ENCODE measurements at places on chromosomes 13 and 19. TPM values are rescaled to one million over a fixed set of nuclear protein-coding genes. Genes with fewer than 3 reads are reported as not detected.

APOC4 gene
- total RNA-seq: not detected

CBY2 gene
- total RNA-seq: not detected

- no peaks in the 10 kb centered on the region for H3K27me3 ChIP-seq
- peaks cover 20% of the 10 kb centered on the region for H3K4me1 ChIP-seq
- H3K36me3 ChIP-seq: peaks cover 78% of the 10 kb centered on the region
- DNase-seq: no peak
- H3K27ac ChIP-seq: peak overlapping the region; percentile 16
Measured at GRCh38 chr19:18848878-18849661, 17.3 kb downstream of the UPF1 start.

DNA sequence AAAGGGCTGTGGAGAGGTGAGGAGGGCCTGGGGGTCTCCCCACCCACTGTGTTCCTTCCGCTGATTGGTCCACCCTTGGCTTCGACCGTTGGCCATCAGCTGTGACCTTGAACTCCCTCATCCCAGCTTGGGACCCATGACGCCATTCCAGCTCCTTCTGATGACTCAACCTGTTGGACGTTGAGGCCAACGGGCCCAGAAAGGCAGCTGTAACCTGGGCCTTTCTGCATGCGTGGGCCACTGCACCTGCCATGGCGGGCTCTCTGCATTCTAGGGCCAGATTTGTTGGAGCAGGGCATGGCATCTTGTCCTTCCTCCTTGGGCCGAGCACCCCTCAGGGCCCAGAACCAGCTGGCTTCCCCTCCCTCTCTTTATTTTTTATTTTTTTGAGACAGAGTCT is 30.2 kb downstream of the PEX11G start:
- no peaks in the 10 kb centered on the region for H3K4me1 ChIP-seq
- no peaks in the 10 kb centered on the region for H3K27me3 ChIP-seq
- H3K27ac ChIP-seq: no peak overlapping the region
- DNase-seq: no peak
- no peak overlapping the region for H3K4me3 ChIP-seq
- peaks cover 76% of the 10 kb centered on the region for H3K36me3 ChIP-seq

DNA sequence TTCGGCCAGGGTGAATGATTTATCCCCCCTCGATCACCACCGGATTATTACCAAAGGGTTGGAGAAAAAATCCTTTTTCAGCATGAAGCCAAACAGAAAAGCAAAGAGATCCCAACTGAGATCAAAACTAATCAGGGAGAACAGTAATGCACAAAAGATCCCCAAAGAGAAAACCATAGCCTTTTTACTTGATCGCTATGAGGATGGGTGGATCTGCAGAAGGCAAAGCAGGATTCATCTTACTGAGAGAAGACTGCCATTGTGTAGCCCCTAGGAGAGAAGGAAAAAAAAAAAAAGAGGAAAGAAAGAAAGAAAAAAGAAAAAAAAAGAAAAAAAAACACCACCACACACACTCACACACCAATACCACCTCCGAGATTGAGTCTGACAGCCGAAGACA is at the start of gene FGF14:
TSS of gene FGF14 (minus strand) at position 283 of the 400 bp plus-strand sequence.
- H3K36me3 ChIP-seq: no peaks in the 10 kb centered on the region
- no peak within 1 kb of the TSS for H3K27ac ChIP-seq
- H3K27me3 ChIP-seq: peaks cover 45% of the 10 kb centered on the region
- no peak for DNase-seq
- peak within 1 kb of the TSS; percentile 75 for H3K4me3 ChIP-seq

- no peak overlapping the region for H3K4me3 ChIP-seq
- H3K27ac ChIP-seq: no peak overlapping the region
- no peaks in the 10 kb centered on the region for H3K4me1 ChIP-seq
- H3K36me3 ChIP-seq: no peaks in the 10 kb centered on the region
- peak; percentile 4 for DNase-seq
Measured at GRCh38 chr13:27712421-27712820, 79.9 kb upstream of the GSX1 start.

DNA sequence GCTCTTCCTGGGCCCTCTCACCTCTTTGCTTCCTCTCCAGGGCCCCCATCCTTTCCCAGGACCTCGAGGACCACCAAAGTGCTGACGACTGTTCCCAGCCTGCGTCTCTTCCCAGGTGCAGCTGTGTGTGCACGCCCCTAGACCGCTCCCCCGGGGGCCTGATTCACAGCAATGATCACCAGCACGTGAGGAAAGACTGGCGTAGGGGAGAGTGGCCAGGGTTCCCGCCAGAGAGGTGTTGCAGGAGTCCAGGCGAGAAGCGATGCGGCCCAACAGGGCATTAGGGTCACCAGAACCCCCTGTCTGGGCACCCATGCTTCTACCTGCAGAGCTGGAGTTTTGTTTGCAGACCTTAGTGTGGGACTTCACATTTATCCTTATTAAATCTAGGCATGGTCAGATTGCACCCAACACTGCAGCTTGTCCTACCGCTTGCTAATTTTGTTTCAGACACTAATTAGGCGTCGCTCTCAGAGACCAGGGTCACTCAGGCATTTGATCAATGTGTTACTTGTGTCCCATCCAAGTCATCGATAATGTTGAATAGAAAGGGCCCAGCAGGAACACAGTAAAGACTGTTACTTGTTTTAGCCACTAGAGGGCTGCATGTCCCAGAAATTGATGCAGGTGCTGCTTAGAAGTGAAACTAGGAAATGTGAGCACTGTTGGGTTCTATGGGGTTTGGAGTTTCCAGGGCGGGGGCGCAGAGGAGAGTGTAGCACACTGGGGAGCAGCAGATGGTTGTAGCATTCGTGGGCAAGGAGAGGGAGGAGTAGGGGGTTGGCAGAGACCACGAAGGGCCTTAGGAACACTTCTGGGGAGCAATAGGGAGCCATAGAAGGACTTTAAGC is 53.2 kb downstream of the CDADC1 start:
- H3K4me1 ChIP-seq: peaks cover 23% of the 10 kb centered on the region
- peak; percentile 78 for DNase-seq
- H3K27me3 ChIP-seq: no peaks in the 10 kb centered on the region
- H3K27ac ChIP-seq: peak overlapping the region; percentile 30
- H3K36me3 ChIP-seq: peaks cover 6% of the 10 kb centered on the region

GRCh38 chr13:49502954-49503353 is 7.2 kb downstream of the PHF11 start:
- DNase-seq: no peak
- H3K36me3 ChIP-seq: no peaks in the 10 kb centered on the region
- H3K27me3 ChIP-seq: no peaks in the 10 kb centered on the region
- H3K4me3 ChIP-seq: no peak overlapping the region

Measured in MCF 10A (cell line).